ENCODE measurements at places on chromosomes 6 and 20. TPM values are rescaled to one million over a fixed set of nuclear protein-coding genes. Genes with fewer than 3 reads are reported as not detected.

The SLC35D3 gene
- not detected for total RNA-seq

GRCh38 chr6:139742671-139743070 lies 368.2 kb upstream of the CITED2 start:
- DNase-seq: no peak

The MAK gene
- total RNA-seq: 0.95 TPM

The OR2J3 gene
- total RNA-seq: not detected

DNA sequence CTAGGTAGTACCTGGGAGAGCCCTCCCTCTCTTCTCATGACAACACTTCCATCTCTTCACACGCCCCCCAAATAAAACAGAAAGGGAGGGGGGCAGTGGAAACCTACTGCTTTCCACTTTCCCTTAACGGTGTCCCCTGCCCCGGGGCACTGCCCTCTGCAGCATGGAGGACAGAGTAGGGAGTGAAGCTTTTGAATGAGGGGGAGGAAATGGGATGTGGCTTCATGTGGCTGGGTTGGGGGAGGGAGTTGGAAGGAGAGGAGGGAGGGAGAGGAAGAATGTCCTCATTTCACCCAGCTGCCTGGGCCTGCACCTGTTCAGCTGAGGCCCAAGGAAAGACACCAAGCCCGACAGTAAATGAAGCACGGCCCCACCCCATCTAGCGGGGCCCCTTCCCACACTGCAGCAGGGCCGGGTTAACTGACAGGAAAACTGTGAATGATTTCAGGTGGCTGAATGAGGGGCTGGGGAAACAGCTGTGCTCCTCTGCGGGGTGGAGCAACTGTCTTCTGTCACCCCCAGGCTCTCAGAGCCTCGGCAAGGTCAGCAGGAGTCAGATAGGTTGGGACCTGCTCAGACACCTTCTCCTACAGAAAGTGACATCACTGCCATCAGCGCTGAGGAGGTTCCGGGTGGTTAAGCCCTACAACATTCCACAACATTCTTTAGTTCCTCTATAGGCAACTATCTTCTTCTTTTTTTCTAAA lies 40.0 kb upstream of the TAF8 start:
- DNase-seq: no peak

The CUTA gene
- 376 TPM for total RNA-seq

The FBXO9 gene
- total RNA-seq: 46.3 TPM

The SYTL3 gene
- not detected for total RNA-seq

DNA sequence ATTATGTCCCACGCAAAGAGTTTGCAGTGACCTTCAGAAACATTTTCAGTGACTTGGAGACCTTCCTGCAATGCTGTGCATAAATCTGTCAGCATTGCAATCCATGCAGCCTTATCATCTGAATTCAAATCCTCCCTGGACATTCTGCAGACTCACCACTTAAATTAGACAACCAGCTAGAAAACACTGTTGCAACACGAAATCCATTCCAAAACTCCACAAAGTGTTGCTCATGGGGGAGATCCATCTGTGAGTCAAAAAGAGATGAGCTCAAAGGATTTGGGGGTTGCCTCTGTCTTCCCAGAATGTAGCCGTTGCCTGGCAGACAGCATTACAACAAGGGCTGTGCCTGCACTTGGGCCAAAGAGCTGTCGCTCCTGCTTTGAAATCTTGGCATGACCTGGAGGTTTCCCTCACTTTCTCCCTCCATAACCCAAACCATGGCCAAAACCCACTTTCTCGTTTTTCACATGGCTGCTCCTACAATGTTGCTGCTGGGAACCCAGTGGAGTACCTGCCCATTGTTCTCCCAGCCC lies 163.5 kb upstream of the CDYL start:
- peak; percentile 68 for DNase-seq

The GSTA5 gene
- not detected for total RNA-seq

The WFDC10B gene
- total RNA-seq: not detected

GRCh38 chr20:22699396-22699795 lies 115.0 kb upstream of the FOXA2 start:
- no peak for DNase-seq

The LY6G6C gene
- total RNA-seq: not detected

The RCAN2 gene
- not detected for total RNA-seq

The PRPF6 gene
- 91.4 TPM for total RNA-seq

GRCh38 chr6:2081155-2082138 lies 164.0 kb downstream of the GMDS start:
- DNase-seq: no peak

DNA sequence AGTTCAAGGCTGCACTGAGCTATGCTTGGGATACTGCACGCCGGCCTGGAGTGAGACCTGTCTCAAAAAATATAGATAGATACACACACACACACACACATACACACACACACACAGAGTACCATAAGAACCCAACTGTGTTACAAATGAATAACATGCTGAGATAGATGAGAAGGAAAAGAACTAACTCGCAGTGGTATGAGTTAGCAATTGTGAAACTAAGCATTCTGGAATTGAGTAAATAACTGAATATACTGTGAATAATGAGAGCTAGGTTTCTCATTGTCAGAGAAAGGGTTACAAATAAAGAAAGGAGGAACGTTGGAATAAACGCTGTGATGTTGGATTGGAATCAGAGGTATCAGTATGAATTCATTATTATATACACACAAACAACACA lies 14.6 kb upstream of the FAXC start:
- DNase-seq: no peak

DNA sequence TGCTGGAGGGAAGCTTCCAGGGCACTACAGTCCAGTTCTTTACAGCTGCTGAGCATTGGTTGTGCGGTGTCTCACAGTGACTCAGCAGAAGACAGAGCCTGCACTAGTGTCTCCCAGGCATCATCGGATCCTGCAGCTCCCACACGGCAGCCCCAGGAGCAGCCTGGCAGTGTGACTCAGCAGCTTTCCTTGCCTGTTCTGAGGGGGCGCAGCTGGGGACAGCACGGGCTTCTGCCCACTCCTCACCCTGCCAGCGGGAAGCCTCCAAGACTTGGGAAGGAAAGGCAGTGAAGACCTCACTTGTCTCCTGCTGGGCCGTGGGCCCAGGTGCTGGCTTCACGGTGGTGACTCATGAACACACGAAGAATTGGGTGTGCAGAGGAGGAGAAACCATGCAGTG lies 165.4 kb downstream of the SYNDIG1 start:
- DNase-seq: peak; percentile 46

- DNase-seq: no peak
Observed at GRCh38 chr20:56392881-56393482, 537 bp downstream of the CSTF1 start.

DNA sequence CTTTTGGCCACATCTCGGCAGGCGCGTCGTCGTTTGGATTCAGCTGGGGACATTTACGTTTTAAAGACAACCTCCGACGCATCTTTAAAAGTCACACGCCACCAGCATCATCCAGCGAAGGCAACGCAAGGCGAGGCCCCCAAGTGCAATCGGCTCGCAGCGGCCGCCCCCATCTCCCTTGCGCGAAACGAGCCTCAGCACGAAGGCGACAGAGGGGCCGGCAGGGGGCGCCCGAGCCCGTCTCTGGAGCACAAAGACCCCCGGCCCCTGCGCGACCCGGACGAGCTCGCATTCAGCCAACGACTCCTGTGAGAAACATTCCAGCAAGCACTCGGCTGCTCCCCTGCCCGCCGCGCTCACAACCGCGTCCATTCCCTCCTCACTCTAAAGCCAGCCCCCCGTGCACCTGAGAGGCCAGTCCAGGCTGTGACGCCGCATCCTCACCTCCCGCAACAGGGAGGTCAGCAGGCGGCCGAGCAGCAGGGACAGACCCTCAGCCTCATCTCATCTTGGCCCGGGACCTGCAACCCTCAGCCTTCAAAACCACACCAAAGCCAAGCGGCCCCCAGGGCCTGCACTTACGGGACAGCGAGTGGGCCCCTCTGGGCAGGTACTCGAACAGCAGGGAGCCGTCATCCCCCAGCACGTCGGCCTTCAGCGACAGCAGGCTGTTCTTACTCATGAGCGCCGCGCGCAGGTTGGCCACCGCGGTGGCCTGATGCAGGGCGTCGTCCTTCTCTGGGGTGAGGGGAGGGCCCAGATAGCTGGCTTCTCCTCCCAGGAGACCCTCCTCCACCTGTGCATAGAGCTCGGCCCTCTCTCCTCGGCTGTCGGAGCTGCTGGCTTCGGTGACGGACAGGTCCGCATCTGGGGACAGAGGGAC lies 35.8 kb downstream of the SLC2A4RG start:
- DNase-seq: peak; percentile 63

DNA sequence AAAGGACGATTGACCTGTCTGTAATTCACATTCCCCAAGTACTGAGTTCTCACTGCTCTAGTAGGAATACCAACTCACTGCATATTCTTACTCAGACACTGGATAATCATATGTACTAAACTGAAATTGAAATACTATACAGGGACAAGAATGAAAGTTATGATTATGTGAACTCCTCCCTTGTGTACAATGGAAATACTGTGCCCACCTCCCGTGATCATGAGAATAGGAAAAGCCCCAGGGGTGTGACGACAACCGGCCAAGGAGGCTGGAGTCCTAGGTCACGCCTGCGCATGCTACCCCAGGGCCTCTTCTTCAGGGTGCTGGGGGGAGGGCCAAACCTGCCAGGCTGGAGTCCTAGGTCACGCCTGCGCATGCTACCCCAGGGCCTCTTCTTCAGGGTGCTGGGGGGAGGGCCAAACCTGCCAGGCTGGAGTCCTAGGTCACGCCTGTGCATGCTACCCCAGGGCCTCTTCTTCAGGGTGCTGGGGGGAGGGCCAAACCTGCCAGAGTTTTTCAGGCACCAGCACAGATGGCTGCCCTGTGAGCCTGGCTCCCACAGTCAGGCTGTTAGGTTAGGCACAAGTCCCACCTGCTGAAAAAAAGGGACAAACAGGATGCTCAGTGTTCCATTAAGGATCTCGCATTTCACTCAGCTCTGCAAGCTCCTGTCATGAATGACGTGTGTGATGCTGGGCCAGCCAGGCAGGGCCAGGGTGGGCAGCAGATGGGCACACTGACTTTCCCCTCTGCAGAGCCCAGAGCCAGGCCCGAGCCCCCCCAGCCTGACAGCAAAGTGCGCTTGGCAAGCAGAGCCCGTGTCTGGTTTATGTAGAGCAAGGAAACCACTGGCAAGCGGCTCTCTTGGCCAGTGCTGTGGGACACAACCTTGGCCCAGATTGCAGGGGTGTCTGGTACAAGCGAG lies 107.7 kb downstream of the FOXF2 start:
- DNase-seq: peak; percentile 98

DNA sequence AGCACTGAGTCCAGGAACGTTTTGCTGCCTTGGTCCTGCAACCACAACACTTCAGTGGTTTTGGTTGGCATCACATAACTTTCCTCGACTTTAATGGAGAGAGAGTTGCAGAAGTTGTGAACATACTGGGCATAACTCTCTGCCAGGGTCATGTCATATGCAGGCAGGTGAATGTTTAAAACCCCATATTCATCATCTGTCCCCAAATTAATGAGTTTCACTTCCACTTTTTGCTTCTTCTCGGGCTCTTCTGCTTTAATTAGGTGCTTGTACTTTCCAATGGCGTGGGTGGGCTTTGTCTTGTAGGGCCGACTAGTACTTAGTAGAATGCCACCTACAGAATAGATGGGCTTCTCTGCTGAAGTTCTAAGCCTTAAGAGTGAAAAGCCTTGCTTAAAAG lies 45.2 kb upstream of the TFAP2A start:
- no peak for DNase-seq

GRCh38 chr6:3875486-3875885 lies 26.3 kb downstream of the FAM50B start:
- DNase-seq: no peak

DNA sequence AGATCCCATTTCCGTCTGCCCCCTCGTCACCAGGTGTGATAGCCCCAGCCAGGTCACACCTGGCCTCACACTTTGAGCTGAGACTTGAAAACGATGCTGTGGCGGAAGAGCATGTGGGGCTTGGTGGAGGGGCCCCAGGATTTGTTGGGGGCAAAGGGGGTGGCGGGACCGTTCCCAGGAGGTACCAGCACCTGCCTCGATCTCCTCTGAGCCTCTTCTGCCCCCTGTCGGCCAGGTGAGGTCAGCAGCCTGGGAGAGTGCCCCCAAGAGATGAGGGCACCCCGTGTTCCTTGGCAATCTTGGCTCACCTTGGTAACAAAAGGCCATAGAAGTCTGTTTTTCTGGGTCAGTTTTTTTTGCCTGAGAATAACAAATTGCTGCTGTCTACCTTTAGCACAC lies 25.4 kb downstream of the SPATA2 start:
- no peak for DNase-seq

DNA sequence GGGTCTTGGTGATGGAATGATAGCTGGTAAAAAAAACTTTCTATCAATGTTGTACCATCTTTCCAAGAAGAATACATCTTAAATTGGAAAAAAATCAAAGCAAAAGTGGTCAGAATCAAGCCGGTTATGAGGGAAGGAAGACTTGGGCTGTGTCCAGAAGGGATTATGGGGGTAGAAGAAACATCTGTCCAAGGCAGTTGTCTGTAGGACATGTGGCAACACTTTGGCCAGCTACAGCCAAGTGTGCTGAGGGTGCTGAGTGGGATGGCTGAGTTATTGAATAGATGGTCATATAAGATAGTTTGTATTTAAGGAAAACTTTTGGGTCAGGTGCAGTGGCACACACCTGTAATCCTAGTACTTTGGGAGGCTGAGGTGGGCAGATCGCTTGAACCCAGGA lies 38.4 kb downstream of the INSM1 start:
- DNase-seq: no peak

- no peak for DNase-seq
Observed at GRCh38 chr6:71473926-71474325, 185.3 kb downstream of the OGFRL1 start.

DNA sequence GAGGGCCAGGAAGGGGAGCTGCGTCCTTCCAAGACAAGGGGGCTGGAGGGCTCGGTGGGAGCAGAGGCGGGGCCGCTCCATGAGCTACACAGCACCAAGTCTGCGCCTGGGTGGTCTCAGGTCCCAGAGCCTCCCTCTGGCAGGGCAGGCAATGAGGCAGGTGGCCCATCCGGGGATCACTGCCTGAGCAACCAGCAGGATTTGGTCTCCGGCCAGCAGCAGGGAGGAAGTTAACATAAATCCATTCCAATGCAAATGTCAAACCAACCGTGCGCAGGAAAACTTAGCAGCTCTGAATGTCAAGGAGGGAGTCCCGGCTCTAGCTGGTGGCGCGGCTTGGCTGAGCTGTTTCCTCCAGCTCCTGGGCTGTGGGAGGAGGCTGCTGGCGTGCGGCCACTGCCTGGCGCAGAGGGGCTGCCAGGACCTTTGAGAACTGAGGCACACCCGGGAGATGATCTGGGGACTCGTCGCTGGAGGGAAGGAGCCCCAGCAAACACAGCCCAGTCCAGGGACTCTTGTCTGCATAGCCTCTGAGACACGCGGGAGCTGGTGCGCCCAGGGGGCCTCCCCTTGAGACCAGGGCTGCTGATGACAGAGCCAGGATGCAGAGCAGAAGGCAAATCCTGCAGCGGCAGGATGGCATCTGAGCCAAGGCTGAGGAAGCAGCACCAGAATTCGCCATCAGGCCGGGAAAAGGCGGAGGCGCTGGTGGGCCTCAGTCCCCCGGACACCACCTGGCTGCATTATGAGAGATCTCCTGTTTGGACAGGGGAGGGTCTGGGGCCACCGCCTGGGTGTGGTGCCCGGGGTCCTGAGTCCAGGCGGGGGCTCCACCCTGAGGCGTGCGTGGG lies 33.1 kb upstream of the CHRNA4 start:
- DNase-seq: peak; percentile 76

GRCh38 chr6:24307881-24308280 lies 50.0 kb downstream of the DCDC2 start:
- DNase-seq: no peak

GRCh38 chr6:139647016-139647415 lies 272.6 kb upstream of the CITED2 start:
- no peak for DNase-seq
